GM03348 (cell line): ENCODE measurements at places on chromosomes 4 and X.

DNA sequence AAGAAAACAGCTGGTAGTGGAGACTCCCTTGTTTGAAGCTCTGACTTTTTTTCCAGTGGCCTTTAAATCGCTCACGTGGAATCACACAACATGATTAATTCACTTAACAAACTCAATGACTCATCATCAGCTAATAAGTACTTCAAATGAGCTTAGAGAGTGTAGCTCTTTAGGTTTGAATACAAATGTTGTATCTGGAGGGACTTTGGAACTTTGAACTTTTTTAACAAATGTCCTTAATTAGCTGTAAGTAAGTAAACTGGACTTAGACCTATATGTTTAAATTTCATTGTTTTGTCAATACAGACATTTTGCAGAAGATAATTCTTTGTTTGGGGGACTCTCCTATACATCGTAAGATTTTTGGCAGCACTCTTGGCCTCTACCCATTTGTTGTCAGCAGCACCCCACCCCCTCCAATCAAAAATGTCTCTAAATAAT, 581.1 kb downstream of the SPRY1 start:
- no peak for DNase-seq

DNA sequence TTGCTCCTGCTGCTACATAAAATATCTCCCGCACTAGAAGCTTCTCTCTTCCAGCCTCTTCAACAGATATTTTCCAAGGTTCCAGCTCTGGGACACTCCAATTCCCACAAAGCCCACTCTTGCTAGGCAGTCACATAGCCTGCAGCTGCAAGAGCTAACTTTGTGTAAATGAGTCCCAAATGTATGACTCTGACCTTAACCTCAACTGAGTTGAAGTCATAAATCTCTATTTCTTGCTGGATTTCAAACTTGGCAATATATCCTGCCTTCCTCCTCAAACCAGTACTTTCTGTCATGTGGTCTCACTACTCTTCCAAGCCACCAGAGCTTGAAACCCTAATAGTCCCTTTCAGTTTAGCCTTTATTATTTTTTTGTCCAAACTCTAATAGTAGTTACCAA, 315.4 kb upstream of the GRIA3 start:
- DNase-seq, result peak; percentile 1

DNA sequence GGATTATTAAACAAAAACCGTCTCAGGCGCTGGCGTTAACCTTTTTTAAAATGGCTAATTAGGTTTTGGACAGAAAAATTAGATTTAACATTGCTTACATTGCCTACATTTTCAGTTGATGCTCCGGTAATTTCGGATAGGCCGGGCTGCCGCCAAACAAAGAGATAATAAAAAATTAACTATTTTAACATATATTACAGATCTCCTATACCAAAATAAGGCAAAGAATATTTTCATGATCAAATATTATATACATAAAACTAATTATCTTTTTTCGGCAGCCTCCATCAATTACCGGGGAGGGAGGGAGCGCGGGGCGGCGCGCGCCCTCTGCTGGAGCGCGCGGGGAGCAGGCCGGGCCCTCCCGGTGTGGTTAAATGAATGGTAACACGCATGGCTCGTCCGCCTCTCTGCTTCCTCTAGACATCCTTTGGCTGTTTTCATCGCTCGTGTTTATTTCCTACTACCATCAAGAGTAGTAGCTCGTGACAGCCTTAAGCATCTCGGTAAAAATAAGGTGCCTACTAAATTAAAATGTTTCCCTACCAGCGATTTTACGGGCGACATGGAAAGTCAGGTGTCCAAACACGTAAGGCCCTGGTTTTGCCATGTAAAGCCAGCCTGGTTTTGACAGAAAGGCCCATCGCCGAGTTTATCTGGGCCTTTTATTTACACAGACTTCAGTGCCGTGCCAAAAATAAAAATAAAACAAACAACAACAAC, 52.4 kb upstream of the TMEM33 start:
- DNase-seq, result peak; percentile 90

DNA sequence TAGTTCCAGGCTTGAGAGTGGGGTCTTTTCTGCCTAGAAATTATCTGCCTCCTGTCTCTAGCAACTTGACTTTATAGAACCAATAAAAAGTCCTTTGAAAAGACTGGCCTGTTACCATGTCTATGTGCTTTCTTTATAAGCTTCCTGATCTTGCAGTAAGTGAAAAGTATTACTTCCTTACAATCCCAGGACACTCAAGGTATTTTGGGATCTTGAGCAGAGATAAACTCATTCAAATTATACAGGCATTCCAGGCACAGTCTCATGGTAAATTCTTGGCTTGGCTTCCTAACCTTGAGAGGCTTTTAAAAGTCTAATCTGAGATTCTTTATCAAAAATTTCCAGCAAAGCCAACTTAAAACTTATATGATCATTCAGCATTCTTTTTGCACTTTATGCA, 833.0 kb upstream of the POU3F4 start:
- no peak for DNase-seq

DNA sequence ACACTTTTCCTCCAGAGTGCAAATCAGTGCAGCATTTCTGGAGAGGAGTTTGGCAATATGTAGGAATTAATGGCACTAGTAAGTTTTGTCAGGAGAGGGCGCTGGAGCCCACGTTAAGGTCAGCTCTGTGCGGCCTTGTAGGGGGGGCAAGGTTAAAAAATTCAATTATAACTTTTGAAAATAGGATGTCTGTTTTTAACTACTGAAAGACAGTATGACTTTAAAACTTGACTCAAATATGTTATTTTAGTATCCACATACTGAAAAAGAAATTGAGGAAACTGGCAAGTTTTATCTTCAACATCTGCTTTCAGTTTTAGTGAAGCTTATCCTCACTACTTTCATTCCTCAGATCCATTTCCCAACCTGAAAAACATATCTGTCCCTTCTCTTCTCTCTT, 30.9 kb upstream of the HSD17B13 start:
- peak; percentile 76 for DNase-seq

DNA sequence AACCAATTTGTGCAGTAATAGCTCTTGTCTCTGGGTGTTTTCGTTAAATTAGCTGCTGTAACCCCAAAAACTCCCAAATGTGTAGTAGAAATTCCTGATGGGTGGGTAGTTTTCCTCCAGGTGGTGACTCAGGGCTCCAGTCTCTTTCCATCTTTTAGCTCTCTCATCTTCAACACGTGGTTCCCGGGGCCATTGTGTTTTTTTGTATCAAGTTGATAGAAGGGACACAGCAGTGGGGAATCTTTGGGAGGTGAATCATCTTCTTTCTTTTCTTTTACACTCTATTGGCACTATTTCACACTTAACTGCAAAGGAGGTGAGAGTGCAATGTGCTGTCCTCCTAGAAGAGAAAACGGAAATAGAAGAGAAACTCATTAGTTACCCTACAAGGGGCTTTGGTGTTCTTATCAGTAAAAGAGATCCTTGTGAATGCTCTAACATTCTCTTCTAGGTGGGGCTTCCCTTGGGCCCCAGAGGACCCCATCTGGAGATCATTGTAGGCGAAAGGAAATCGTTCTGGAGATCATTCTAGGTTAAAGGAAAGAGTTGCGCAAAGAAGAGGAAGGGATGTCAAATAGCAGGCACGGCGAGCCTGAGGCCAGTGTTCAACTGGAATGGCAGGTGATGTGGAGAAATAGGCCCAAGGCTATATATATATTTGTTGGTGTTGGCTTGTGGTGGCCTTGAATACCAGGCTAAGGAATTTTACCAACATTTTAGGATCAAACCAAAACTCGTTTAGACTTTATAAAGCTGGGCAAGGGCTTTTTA, 68.2 kb upstream of the ACSL1 start:
- DNase-seq, result no peak

- no peak for DNase-seq
These were observed 136.8 kb upstream of the PDLIM3 start for GRCh38 chr4:185672151-185672550.

DNA sequence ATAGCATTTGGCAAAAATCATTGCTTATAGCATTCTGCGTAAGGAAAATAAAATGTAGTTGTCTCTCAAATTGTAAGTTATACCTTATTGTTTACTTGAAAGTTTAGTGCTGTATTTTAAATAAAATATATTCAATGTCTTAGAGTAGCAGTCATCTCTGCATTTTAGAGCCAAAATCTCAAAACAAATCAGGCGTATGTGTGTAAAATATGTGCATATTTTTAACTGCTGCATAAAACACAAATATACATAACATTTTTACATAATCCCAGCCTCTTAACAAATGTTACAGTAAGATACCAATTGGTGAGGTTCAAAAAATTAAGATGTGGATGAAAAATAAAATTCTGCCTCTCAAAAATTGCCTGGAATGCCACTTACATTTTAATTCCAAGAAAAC, 145.8 kb upstream of the AGA start:
- no peak for DNase-seq
